ENCODE measurements at places on chromosomes 11 and 22. TPM values are rescaled to one million over a fixed set of nuclear protein-coding genes. Genes with fewer than 3 reads are reported as not detected.

The OR4D5 gene
- total RNA-seq: not detected

The CLCF1 gene
- total RNA-seq: 11.0 TPM

The OR51B5 gene
- total RNA-seq: not detected

The CDKN1C gene
- 156 TPM for total RNA-seq

The PGA5 gene
- not detected for total RNA-seq

The KRTAP5-7 gene
- total RNA-seq: not detected

The TEX54 gene
- not detected for total RNA-seq

The RAG1 gene
- 0.42 TPM for total RNA-seq

The C11orf91 gene
- not detected for total RNA-seq

The FAM180B gene
- not detected for total RNA-seq

DNA sequence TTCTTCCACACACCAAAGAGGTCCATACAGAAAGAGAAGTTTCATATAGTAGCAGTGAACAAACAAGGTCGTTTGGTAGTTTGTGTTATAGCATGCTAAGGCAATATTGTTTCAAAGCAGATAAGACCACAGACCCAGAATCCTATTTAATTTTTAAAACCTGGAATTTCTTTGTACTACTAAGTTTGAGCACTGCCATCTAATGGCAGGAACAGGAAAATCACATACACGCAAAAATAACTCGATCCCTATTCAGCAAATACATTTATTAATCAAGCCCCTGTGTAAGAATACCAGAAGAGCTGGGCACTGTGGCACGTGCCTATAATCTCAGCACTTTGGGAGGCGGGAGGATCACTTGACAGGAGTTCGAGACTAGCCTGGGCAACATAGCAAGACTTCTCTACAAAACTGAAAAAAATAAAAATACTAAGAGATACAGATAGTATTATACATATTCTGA, 2.9 kb upstream of the BTBD10 start:
- no peak for DNase-seq
- H3K36me3 ChIP-seq: no peaks in the 10 kb centered on the region
- H3K27me3 ChIP-seq: no peaks in the 10 kb centered on the region
- peaks cover 18% of the 10 kb centered on the region for H3K4me1 ChIP-seq
- H3K27ac ChIP-seq: no peak overlapping the region

- DNase-seq: no peak
- H3K36me3 ChIP-seq: no peaks in the 10 kb centered on the region
- H3K4me1 ChIP-seq: peaks cover 14% of the 10 kb centered on the region
- H3K27me3 ChIP-seq: no peaks in the 10 kb centered on the region
- H3K27ac ChIP-seq: no peak overlapping the region
Observed at GRCh38 chr11:130439160-130439519, 9.3 kb upstream of the ADAMTS15 start.

- H3K27me3 ChIP-seq: no peaks in the 10 kb centered on the region
- H3K36me3 ChIP-seq: no peaks in the 10 kb centered on the region
- DNase-seq: no peak
- peaks cover 16% of the 10 kb centered on the region for H3K4me1 ChIP-seq
Observed at GRCh38 chr11:46451759-46452158, 60.2 kb upstream of the CHRM4 start.

DNA sequence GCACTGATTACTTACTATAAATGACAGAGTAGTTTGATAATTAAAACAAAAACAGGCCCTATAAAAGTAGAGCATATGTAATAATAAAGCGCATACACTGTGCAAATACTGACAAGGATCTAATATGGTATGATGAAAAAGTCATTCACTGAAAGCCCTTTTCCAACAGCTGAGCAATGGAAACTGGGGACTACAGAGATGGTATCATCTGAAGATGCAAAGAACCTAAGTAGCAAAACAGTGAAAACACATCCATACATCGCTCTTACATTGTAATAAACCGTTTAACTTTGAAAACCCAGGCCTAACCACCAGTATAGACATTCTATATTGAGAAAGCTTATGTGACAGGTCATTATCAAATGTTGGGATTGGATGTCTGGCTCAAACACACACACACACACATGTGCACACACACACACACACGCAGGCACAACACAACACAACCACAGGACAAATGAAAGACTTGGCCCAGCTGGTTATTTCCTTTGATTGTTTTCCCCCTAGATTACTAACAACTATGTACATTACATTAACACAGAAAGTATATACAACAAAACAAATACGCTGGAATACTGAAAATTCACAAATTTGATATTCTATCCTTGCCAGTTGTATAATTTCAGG, 119.5 kb downstream of the APOL5 start:
- no peaks in the 10 kb centered on the region for H3K27me3 ChIP-seq
- peak overlapping the region; percentile 77 for H3K27ac ChIP-seq
- no peaks in the 10 kb centered on the region for H3K36me3 ChIP-seq
- DNase-seq: no peak

DNA sequence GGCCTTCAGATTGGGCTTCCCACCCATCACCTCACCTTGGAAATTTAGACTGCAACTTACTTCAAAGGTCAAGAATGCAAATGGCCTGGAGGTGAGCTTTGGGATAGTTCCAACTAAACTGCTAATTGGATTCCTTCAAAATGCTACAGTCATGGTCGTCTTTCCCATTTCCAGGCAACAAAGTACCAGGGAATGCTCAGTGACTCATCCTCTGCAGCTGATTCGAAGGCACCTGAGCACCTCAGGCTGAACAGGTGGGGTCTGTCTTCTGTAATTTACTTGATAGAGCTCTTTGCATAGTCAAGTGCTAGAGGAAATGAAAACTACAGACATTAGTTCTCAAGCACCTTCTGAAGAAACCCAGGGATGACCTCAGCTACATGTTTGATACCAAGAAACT, 20.5 kb upstream of the FSHB start:
- no peaks in the 10 kb centered on the region for H3K27me3 ChIP-seq
- no peaks in the 10 kb centered on the region for H3K4me1 ChIP-seq
- H3K4me3 ChIP-seq: no peak overlapping the region
- H3K27ac ChIP-seq: no peak overlapping the region

DNA sequence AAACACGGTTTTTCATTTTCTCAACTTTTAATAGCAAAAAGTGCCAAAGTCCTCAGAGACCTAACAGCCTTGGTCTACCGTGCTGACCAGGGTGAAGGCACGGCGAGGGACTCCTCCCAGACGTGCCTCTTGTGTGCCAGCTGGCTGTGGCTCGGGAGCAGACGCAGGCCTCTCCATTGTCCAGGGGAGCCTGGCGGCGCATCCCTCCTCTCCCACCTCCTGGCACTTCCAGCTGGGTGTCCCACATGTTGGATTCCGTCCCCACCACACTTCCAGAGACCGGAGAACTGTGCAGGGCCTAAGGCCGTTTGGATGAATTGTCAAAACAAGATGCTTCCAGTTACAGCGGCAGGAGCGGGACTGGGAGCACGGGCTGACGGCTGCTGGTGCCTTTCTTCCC, 11.6 kb downstream of the CDPF1 start:
- no peak overlapping the region for H3K4me3 ChIP-seq
- peaks cover 19% of the 10 kb centered on the region for H3K36me3 ChIP-seq
- H3K27me3 ChIP-seq: no peaks in the 10 kb centered on the region
- peaks cover 38% of the 10 kb centered on the region for H3K4me1 ChIP-seq
- H3K27ac ChIP-seq: peak overlapping the region; percentile 63

DNA sequence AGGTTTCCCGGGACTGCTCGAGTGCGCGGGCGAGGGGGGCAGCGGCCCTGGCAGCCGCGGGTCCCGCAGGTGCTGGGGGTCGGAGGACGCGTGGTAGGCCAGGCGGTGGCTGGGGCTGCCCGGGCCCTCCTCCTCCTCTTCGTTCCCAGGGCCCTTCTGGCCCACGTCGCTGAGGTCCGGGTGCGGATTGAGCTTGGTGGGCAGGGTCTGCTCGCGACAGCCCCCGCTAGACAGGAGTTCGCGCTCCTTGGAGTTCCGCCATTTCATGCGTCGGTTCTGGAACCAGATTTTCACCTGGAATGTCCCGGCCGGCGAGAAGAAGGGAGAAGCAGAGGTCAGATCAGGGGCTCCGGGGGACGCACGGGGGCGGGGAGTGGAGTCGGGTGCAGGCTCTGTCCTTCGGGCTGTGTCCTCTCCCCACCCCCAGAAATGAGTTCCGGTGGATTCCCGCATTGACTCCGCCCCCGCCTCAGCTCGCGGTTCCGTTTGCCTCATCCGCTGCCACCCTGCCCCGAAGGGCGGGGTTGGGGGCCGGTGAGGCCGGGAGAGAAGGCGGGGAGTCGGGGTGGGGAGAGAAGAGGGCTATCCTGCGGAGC, 3.9 kb downstream of the DBX1 start:
- peaks cover 19% of the 10 kb centered on the region for H3K4me1 ChIP-seq
- DNase-seq: no peak
- H3K27me3 ChIP-seq: peaks cover 56% of the 10 kb centered on the region
- no peak overlapping the region for H3K27ac ChIP-seq

DNA sequence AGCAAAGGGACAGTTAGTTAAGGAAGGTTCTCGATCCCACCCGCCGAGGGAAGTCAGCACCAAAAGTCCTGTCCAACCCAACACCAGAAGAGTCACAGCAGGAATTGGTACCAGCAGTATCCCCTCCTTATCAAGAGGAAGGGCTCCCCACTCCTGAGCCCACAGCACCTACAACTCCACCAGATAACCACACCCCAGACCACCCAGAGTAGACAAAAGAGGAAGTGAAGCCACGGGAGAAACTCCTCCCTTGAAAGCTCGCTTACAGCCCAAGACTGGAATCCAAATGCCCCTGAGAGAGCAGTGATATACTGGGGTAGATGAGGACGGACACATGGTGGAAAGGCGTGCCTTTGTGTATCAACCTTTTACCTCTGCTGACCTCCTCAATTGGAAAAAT, 7.3 kb upstream of the CD5 start:
- H3K27me3 ChIP-seq: no peaks in the 10 kb centered on the region
- DNase-seq: no peak
- H3K36me3 ChIP-seq: no peaks in the 10 kb centered on the region
- no peak overlapping the region for H3K4me3 ChIP-seq
- H3K4me1 ChIP-seq: no peaks in the 10 kb centered on the region
